ENCODE measurements at places on chromosomes 3 and 15. TPM values are rescaled to one million over a fixed set of nuclear protein-coding genes. Genes with fewer than 3 reads are reported as not detected.

Gene CLDN11
- total RNA-seq, result 42.8 TPM

Gene MTHFS
- total RNA-seq, result 16.6 TPM

Gene EIF5A2
- 3.6 TPM for total RNA-seq

Gene GOLGA6A
- total RNA-seq, result 0.20 TPM

Gene MELTF
- total RNA-seq, result 6.6 TPM

DNA sequence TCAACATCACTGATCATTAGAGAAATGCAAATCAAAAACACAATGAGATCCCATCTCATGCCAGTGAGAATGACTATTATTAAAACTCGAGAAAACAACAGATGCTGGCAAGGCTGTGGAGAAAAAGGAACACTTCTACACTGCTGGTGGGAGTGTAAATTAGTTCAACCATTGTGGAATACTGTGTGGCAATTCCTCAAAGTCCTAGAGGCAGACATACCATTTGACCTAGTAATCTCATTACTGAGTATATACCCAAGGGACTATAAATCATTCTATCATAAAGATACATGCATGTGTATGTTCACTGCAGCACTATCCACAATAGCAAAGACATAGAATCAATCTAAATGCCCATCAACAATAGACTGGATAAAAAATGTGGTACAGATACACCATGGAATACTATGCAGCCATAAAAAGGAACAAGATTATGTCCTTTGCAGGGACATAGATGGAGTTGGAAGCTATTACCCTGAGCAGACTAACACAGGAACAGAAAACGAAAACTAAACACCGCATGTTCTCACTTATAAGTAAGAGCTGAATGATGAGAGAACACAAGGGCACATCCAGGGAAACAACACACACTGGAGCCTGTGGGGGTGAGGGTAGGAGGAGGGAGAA is 15.2 kb upstream of the AVEN start:
- no peak for DNase-seq

DNA sequence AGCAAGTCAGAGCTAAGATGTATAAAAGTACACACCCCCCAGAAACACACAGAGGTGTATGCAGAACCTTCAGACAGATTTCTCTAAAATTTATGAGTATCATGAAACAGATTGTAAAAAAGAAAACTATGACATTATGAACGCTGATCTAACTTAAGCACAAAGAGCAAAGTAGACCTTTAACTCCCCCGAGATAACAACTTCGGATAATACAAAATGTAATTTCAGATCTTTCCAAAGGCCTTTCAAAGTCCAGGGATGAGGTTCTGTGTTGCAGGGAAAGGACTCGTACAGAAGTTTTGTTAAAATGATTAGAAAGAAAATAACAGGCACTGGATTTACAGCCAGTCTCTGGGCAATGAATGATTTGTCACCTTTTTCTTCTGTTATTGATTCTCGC is 92.8 kb upstream of the FGF12 start:
- DNase-seq, result no peak

GRCh38 chr15:99021694-99022093 is 14.1 kb upstream of the PGPEP1L start:
- no peak for DNase-seq

DNA sequence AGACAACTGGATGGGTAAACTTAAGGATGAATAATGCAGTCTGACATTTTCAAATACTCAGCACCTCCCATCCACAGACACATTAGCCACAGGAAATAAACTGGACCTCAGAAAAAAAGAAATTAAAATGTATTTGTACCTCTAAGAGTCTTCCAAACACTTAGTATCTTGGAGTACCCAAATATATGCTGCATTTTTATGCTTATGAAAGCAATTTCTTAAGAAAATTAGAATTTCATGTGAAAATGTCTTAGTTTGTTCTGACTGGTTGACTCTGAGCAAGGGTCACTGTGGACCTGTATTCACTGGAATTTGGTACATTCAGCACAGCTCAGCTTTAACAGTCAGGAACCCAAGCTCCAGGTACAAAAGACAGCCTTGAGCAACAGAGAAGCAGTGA is 216.2 kb upstream of the UBE2E2 start:
- DNase-seq, result no peak

DNA sequence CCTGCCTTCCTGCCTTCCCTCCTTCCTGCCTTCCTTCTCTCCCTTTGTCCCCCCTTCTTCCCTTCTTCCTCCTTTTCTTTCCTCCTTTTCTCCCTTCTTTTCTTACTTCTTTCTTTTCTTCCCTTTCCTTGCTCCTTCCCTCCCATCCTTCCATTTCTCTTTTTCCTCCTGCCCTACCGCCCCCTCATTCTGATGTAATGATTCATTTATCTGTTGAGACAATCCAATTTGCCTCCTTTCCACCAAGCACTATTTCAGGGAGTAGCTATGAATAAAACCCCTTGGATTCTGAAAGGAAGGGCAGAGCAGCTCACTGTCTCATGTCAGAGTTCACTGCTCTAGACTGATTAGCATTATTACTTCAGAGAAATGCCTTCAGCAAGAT is 462.6 kb downstream of the PDCD6IP start:
- no peak for DNase-seq

DNA sequence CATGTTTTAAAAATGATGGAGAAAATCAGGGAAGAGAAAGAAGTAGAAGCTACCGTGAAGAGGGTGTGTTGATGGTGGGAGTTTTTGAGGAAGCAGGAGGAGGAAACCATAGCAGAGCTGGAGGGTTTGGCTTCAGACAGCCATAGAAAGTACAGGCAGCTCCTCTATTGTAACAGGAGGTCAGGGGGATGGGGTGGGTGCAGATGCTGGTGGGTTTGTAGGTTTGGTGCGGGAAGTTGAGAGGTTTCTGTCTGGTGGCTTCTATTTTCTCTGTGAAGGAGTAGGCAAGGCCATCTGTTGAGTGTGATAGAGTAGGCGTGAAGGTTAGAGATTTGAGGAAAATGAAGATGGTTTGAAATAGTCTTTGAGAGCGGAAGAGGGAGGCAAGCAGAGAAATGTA is 97.7 kb upstream of the TBC1D5 start:
- DNase-seq, result no peak

GRCh38 chr3:118882353-118882947 is 152.2 kb downstream of the IGSF11 start:
- DNase-seq, result peak; percentile 91

DNA sequence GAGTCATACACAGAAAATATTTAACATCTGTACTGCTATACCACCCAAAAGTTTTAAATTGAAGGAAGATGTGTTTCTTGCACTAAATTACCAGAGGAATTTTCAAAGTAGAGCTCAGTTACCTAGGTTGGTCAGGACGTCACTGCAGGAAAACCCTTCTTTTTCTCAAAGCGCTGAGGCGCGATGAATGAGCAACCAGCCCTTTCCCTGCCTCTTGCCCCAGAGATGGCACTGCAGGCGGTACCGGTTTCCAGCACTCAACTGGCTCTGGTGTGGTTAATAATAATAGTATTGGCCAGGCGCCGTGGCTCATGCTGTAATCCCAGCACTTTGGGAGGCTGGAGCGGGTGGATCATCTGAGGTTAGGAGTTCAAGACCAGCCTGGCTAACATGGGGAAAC is 49.3 kb downstream of the HES1 start:
- DNase-seq, result no peak

DNA sequence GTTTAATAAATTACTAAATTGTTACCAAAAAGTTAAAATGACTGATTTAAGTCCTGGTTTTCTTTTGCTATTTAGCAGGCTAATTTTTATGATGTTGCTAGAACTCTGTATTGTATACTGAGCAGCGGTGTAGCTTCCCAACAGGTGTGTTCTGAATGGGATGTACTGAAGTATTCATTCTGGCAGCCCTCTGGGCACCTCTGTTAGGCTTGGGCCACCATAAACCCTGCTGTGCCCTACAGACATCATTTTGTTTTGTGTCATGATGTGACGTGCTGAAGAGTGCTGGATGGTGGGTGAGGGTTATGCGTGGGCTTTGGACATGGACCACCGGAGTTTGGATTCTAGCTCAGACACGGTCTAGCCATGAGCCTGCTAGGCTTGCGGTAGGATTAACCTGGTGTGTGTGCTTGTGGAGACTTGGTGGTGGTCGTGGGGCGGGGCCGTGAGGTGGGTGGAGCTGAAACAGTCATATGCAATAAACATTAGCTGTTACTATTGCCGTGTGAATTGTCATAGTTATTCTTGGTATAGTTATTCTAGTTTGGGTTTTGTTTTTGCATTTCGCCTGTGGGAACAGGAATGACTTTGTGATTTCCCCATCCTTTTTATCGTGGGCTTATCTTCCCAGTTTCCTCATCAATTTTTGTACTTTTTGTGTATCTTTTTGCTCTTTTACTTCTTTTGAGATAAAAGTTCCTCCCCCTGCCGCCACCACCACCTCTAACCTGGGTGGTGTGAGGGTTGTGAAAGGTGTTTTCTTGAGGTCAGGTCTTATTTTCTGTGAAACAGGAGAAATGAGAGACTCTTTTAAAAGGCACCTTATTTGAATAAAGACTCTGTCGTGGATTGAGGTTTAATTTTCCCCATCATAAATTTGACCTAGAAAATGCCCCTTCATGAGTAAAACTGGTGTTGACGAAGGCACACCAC is 93.7 kb downstream of the MCTP2 start:
- DNase-seq, result no peak

GRCh38 chr3:167441256-167441655 is 32.6 kb downstream of the SERPINI2 start:
- DNase-seq, result no peak

- no peak for DNase-seq
Observed at GRCh38 chr15:91627473-91628278, 225.8 kb upstream of the SLCO3A1 start.

- no peak for DNase-seq
Observed at GRCh38 chr3:100463646-100464155, 28.7 kb upstream of the TMEM45A start.

GRCh38 chr3:171390051-171390941 is 69.9 kb downstream of the TNIK start:
- no peak for DNase-seq

DNA sequence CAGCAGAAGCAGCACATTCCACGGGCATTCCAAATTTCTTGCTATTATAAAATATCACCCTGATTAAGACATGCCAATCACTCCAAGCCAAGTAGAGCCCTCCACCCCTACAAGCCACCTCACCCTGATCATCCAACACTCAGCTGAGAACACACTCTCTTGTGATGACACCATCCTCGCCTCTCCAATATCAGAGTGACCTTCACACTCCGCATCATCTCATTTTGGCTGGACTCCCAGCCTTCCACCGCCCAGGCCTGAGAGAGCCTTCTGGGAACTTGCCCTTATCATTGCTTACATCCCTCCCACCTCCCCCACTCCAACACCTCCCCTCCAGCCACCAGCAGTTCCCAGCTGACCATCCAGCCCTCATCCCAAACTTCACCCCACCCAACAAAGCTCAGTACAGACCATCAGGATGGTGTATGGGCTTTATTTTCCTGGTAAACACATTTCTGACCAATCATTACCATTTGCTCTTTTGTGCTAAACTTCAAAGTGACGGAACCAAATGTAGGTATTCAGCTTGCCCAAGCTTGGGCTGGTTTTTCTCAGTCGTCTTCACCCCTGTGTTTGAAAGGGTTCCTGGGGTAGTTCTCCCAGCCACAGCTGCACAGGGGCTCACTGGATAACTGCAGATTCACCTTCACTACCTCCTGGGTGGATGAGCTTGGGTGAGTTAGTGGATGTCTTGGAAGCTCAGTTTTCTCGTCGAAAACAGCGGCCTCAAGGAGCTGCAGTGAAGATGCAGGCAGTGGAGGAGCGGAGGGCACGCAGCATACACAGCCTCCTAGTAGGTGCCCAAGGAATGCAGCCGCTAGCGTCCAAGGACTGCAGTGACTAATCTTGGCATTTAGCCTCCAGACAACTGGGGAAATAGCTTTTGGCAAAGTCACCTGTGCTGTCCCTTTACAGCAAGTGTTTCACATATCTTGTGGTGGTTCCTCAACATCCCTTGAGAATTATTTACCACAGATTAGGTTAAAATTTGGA is 115.1 kb downstream of the LIPC start:
- DNase-seq, result no peak

DNA sequence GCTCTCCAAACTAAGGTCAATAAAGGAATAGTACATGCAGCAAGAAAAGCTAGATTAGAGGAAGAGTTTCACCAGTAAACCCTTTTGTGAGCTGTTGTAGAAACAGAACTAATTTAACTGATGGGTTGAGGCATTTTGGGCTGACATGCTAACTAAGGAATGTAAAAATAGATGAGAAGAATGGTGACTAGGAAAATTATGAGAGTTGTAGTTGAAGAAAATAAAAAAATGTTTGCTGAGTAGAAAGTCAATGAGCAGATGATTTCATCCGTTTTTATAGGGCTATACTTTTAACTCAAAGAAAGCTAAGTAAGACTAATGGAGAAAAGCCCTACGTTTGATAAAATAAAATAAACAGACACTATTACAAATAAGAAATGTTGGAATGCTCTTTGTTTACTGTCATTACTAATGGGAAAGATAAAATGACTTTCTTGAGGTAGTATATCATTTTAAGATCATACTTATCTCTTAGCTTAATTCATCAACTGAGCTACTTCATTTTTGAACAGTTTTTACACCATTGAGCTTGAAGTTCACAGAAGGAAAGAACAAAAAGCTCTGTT is 209.4 kb upstream of the DPH6 start:
- DNase-seq, result no peak

DNA sequence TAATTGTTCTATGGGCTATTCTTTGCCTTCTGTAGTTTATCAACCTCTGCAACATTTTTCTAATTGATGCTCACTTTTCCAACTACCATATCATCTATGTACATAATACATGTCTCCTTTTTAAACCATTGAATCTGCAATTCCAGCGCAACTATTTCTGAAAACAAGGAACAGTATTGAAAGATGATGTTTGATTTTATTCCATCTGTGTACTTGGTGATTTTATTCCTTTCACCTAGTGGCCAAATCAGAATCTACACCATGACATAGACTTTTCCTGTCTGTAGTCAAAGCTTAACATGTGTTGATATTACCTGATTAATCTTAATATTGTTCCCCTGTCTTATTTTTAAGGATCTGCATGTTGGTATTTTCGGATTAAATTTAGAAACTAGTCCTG is 13.0 kb downstream of the NKTR start:
- no peak for DNase-seq

GRCh38 chr15:68385240-68385561 is 46.8 kb downstream of the ITGA11 start:
- no peak for DNase-seq

GRCh38 chr3:159039286-159039685 is 237.4 kb downstream of the MFSD1 start:
- no peak for DNase-seq

DNA sequence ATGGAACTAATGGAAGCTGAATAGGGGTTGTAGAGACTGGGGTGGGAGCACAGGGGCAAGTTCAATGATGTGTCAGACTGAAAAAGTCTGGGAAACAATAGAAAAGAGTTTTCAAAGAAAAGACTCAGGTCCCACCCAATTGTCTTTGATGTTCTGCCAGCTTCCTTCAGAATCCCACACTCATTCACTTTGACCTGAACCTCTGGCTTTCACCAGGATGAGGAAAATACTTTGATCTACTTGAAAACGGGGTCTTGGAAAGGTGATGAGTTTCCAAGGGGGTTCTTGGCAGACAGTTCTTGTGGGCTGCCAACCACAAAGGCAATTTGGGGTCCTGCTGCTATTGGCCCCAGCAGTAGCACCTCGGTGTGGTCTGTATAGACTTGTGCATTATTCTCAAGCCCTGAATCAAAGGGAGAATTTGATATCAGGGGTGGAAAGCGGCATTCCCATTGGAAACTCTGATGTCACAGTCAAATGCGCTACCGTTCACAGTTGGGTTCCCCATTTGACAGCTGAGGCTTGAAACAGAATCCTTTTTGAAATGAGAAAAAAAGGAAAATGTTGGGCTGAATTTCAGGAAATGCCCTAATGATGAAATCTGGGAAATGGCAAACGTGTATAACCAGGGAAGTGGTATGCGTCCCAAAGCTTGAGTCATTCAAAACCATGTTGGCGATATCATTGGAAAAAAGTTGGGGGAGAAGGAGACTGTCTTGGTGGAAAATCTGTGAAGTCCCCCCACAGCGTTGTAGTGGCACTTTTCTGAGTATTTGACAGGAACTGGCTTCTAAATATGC is 229.2 kb upstream of the LRTM1 start:
- no peak for DNase-seq
